ENCODE measurements at places on chromosomes 1 and 21. TPM values are rescaled to one million over a fixed set of nuclear protein-coding genes. Genes with fewer than 3 reads are reported as not detected.

The LRRC71 gene
- total RNA-seq = 0.15 TPM

The ADCY10 gene
- not detected for total RNA-seq

The SPRR2B gene
- total RNA-seq = not detected

The MEX3A gene
- total RNA-seq = 1.7 TPM

The SERTAD4 gene
- 0.52 TPM for total RNA-seq

The SPTA1 gene
- total RNA-seq = not detected

The RPTN gene
- 0.02 TPM for total RNA-seq

The MAP3K21 gene
- total RNA-seq = 9.2 TPM

The TACSTD2 gene
- total RNA-seq = not detected

The PLA2G2C gene
- not detected for total RNA-seq

The C1orf146 gene
- total RNA-seq = not detected

The NBPF20 gene
- 2.8 TPM for total RNA-seq

The IVL gene
- total RNA-seq = not detected
